CD4-positive, alpha-beta T cell (primary cell): ENCODE measurements at places on chromosomes 7 and 10.
A peak's percentile ranks its signal among the peaks of the same experiment; 100 is the strongest.

GRCh38 chr10:123942114-123942861, 50.7 kb upstream of the CPXM2 start:
- no peaks in the 10 kb centered on the region for H3K4me1 ChIP-seq
- H3K36me3 ChIP-seq: no peaks in the 10 kb centered on the region
- no peak overlapping the region for H3K27ac ChIP-seq
- DNase-seq: no peak
- no peak overlapping the region for H3K4me3 ChIP-seq
- H3K27me3 ChIP-seq: no peaks in the 10 kb centered on the region

- H3K4me1 ChIP-seq: no peaks in the 10 kb centered on the region
- no peak overlapping the region for H3K4me3 ChIP-seq
- H3K27ac ChIP-seq: no peak overlapping the region
- H3K27me3 ChIP-seq: no peaks in the 10 kb centered on the region
Observed at GRCh38 chr7:88910516-88910915, 115.0 kb upstream of the TEX47 start.

- no peaks in the 10 kb centered on the region for H3K36me3 ChIP-seq
- H3K4me3 ChIP-seq: no peak overlapping the region
- DNase-seq: no peak
- H3K27me3 ChIP-seq: no peaks in the 10 kb centered on the region
Observed at GRCh38 chr10:86306628-86307278, 59.8 kb downstream of the GRID1 start.

GRCh38 chr7:77684030-77684429, 12.2 kb upstream of the RSBN1L start:
- H3K27me3 ChIP-seq: no peaks in the 10 kb centered on the region
- H3K27ac ChIP-seq: no peak overlapping the region
- peaks cover 10% of the 10 kb centered on the region for H3K4me1 ChIP-seq
- no peak for DNase-seq
- no peak overlapping the region for H3K4me3 ChIP-seq
- H3K36me3 ChIP-seq: peaks cover 4% of the 10 kb centered on the region

DNA sequence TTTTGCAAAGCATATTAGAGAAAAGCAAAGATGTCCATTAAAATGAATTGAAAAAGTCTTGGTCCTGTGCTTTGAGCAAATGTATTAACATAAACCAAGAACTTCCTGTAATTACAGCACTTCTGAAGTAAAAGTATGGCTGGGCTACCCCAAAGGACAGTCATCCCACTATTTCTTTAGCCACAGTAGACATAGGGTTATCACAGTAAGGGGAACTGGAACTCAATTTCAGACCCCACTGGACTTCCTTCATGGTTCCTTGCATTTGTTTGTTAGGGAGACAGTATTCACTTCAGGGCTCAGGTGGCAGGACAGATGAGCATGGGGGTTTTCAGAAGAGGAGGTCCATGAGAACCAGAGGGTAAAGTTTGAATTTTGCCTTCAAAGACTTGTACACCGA, 203.1 kb upstream of the PDE1C start:
- DNase-seq: no peak
- no peaks in the 10 kb centered on the region for H3K36me3 ChIP-seq
- H3K27ac ChIP-seq: no peak overlapping the region
- H3K4me3 ChIP-seq: no peak overlapping the region
- no peaks in the 10 kb centered on the region for H3K27me3 ChIP-seq
- H3K4me1 ChIP-seq: no peaks in the 10 kb centered on the region

- H3K27ac ChIP-seq: no peak overlapping the region
- no peaks in the 10 kb centered on the region for H3K36me3 ChIP-seq
- DNase-seq: no peak
- H3K4me3 ChIP-seq: no peak overlapping the region
- no peaks in the 10 kb centered on the region for H3K4me1 ChIP-seq
- H3K27me3 ChIP-seq: peaks cover 11% of the 10 kb centered on the region
Observed at GRCh38 chr10:132096863-132097478, 31.2 kb downstream of the JAKMIP3 start.

GRCh38 chr7:41297166-41297565, 405.7 kb downstream of the INHBA start:
- no peaks in the 10 kb centered on the region for H3K36me3 ChIP-seq
- no peak for DNase-seq
- H3K27me3 ChIP-seq: no peaks in the 10 kb centered on the region
- no peaks in the 10 kb centered on the region for H3K4me1 ChIP-seq

DNA sequence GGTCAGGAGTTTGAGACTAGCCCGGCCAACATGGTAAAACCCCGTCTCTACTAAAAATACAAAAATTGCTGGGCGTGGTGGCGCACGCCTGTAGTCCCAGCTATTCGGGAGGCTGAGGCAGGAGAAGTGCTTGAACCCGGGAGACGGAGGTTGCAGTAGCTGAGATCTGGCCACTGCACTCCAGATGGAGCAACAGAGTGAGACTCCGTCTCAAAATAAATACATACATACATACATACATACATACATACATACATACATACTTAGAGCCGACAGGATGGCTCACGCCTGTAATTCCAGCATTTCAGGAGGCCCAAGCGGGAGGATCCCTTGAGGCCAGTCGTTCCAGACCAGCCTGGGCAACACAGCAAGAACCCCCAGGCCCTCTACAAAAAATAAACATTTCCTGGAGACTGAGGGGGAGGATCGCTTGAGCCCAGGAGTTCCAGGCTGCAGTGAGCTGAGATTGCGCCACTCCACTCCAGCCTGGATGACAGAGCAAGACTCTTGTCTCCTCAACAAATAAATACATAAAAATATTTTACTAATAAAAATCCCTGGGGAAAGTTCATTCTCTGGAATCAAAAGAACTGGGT, 90.9 kb upstream of the TNRC18 start:
- no peak overlapping the region for H3K27ac ChIP-seq
- peaks cover 22% of the 10 kb centered on the region for H3K4me1 ChIP-seq
- no peaks in the 10 kb centered on the region for H3K36me3 ChIP-seq
- H3K27me3 ChIP-seq: no peaks in the 10 kb centered on the region

GRCh38 chr7:2070151-2070763, 162.5 kb downstream of the MAD1L1 start:
- no peak overlapping the region for H3K27ac ChIP-seq
- H3K4me1 ChIP-seq: peaks cover 24% of the 10 kb centered on the region
- H3K4me3 ChIP-seq: no peak overlapping the region
- no peaks in the 10 kb centered on the region for H3K36me3 ChIP-seq
- no peak for DNase-seq

GRCh38 chr7:110010359-110010758, 1080.6 kb upstream of the LRRN3 start:
- H3K4me1 ChIP-seq: no peaks in the 10 kb centered on the region
- no peak for DNase-seq
- no peaks in the 10 kb centered on the region for H3K36me3 ChIP-seq

DNA sequence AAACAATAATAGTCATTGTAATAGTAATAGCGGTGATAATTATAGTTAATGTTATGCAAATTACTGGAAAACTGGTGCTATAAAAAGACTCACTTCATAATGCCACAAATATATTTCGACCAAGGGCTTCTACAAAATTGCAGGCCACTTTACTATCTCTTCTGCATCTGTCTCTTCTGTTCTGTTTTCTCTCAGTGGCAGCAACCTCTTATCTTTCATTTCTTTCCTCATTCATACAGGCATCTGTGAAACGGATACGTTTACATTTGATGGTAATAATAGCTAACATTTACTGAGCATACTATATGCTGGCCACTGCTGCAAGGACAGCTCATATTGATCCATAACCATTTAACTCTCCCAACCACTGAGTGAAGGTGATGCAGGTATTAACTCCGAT, 537.4 kb upstream of the PFKP start:
- no peak for DNase-seq
- no peak overlapping the region for H3K4me3 ChIP-seq
- H3K36me3 ChIP-seq: no peaks in the 10 kb centered on the region

DNA sequence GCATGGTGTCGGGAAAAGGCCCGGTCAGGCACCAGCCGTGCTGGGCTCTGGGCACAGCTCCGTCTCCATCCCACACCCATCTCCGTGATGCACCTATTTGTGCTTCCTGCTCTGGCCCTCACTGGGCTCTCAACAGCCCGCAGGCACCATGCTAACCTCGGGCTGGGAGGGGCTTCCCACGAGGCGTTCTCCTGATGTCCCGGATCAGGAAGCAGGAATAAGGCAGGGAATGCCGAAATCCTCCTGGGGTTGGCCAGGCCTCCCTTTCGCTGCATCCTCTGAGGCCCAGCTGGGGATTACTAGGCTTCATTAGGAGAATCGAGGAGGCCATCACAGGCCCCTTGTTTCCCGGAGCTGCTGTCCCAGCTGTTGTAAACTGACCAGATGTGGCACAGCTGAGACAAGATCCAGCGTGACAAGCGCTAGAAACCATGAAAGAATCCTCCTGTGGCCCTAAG, 72.0 kb downstream of the FAM53B start:
- no peak overlapping the region for H3K4me3 ChIP-seq
- peaks cover 26% of the 10 kb centered on the region for H3K36me3 ChIP-seq
- peaks cover 98% of the 10 kb centered on the region for H3K4me1 ChIP-seq
- H3K27ac ChIP-seq: peak overlapping the region; percentile 33

- no peaks in the 10 kb centered on the region for H3K27me3 ChIP-seq
- H3K36me3 ChIP-seq: peaks cover 9% of the 10 kb centered on the region
- peaks cover 10% of the 10 kb centered on the region for H3K4me1 ChIP-seq
- DNase-seq: peak; percentile 60
- no peak overlapping the region for H3K27ac ChIP-seq
Observed at GRCh38 chr7:102390697-102391484, 5.3 kb upstream of the PRKRIP1 start.

DNA sequence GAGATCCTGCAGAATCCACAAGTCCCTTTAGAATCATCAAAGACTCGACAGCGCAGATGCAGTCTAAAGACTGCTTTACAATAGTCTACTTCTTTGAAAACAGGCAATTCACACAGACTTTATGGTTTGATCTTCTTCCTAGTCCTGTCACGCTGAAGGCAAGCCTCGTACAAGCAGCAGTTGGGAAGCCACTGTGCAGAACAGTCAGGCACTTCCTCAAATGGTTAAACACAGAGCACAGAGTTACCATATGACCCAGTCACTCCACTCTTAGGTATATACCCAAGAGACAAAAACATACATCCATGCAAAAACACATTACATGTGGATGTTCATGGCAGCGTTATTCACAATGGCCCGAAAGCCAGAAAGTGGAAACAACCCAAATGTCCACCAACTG, 41.4 kb downstream of the LRRC20 start:
- no peak overlapping the region for H3K27ac ChIP-seq
- no peaks in the 10 kb centered on the region for H3K4me1 ChIP-seq
- no peak overlapping the region for H3K4me3 ChIP-seq
- H3K27me3 ChIP-seq: no peaks in the 10 kb centered on the region
- DNase-seq: no peak

- H3K4me3 ChIP-seq: no peak overlapping the region
- H3K27me3 ChIP-seq: no peaks in the 10 kb centered on the region
- DNase-seq: no peak
- H3K36me3 ChIP-seq: no peaks in the 10 kb centered on the region
- no peaks in the 10 kb centered on the region for H3K4me1 ChIP-seq
- H3K27ac ChIP-seq: no peak overlapping the region
Observed at GRCh38 chr10:71256661-71257318, 44.4 kb downstream of the UNC5B start.

GRCh38 chr10:30559180-30559579, 70.4 kb downstream of the LYZL2 start:
- H3K36me3 ChIP-seq: no peaks in the 10 kb centered on the region
- H3K27ac ChIP-seq: no peak overlapping the region
- no peak for DNase-seq
- H3K27me3 ChIP-seq: no peaks in the 10 kb centered on the region
